ENCODE measurements at places on chromosomes 5 and 9.

GRCh38 chr9:21428235-21428634 is 12.0 kb upstream of the IFNA1 start:
- no peak for DNase-seq

DNA sequence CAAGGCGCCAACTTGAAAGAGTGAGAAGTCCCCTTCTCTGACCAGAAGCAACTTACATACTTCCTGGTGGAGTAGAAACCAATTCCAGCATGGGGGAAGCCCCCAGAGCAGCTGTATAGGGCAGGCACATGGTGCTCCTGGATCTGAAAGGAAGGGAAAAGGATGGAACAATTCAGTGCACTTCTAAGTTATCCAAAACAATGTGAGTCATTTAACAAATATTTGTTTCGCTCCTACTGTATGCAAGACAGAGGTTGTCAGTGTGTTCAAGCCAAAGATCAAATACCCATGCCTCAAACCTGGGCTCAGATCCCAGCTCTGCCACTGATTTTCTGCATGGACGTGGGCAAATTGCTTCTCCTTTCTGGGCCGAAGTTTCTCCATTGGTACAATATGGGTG is 67.1 kb downstream of the LHX2 start:
- DNase-seq, result no peak

- DNase-seq, result no peak
Measured at GRCh38 chr5:15238006-15238405, 262.0 kb upstream of the FBXL7 start.

GRCh38 chr5:114726131-114726530 is 364.3 kb downstream of the KCNN2 start:
- no peak for DNase-seq

DNA sequence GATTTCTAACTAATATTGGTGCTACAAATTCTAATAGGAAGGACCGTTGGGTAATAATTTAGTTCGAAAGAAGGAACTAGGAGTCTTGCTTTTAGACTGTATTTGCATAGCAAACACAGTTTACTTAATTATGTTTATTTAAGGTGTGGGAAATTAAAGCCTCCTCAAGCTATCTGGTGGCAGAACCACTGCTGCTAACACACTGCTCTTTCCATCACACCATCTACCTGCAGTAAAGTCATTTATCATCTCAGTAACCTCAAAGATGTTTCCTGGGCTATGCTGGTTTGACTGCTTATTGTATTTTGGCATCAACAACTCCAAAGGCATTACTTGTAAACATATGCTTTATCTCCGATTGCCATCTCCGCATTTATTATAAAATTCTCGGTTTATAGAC is 114.3 kb downstream of the DEPDC1B start:
- DNase-seq, result no peak

DNA sequence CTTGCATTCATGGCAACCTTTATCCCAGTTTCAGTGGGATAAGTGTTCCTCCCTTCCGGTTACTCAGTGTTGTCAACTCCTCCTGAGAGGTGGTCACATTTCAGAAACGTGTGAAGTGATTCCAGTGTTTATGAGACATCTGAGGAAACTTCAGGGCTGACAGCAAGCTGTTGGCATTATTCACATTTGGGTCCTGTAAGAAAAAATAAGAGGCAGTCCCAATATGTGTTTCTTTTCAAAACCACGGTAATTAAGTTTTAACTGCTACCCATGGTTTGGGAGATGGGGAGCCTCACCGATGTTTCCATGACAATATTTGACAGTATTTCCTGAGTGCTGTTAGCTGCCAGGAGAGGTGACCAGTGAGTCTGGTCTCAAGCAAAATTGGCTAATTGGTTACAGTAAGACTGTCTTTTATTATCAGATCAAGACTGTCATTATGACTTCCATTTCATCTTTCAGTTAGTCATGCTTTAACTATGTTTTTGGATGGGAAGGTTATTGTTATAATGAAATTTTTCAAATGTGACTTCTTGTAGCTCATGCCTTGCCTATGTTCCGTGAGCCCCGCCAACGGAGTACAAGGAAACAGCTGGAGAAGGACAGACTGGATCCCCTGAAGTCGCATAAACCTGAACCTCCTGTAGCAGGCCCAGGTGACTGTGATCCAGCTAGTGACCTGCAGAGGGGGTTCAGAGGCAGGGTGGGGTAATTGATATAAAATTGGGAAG is 115.3 kb downstream of the GDNF start:
- DNase-seq, result no peak

GRCh38 chr5:115709585-115709984 is 83.7 kb upstream of the TMED7 start:
- DNase-seq, result no peak

DNA sequence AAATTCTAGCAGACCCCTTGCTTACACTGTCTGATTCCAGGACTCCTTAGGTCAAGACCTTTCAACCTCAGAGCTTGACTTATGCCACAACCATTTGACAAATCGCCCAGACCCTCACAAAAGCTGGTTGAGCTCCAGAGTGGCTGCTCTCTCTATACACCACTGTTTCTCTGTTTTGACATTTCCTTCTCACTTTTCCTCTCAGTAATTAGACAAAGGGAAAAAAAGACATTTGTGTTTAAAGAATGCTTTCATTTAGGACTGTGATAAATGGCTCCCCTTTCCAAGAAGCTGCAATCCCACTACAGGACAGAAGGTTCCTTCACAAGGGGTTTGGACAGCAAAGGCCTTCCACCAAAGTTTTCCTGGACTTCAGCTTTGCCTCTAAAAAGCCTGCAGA is 601.3 kb downstream of the NR2F1-AS1 start:
- no peak for DNase-seq

DNA sequence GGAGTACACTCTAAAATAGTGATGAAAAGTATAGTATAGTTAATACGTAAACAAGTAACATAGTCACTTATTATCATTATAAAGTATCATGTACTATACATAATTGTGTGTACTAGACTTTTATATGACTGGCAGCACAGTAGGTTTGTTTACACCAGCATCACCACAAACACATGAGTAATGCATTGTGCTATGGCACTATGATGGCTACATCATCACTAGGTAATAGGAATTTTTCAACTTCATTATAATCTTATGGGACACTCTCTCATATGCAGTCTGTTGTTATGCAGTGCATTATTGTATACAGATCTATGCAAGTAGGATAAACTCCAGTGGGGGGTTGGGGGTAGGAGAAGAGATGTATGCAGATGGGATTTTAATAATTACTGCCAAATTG is 52.7 kb upstream of the ELL2 start:
- no peak for DNase-seq

- DNase-seq, result no peak
Measured at GRCh38 chr9:77257275-77257674, 79.9 kb downstream of the VPS13A start.

DNA sequence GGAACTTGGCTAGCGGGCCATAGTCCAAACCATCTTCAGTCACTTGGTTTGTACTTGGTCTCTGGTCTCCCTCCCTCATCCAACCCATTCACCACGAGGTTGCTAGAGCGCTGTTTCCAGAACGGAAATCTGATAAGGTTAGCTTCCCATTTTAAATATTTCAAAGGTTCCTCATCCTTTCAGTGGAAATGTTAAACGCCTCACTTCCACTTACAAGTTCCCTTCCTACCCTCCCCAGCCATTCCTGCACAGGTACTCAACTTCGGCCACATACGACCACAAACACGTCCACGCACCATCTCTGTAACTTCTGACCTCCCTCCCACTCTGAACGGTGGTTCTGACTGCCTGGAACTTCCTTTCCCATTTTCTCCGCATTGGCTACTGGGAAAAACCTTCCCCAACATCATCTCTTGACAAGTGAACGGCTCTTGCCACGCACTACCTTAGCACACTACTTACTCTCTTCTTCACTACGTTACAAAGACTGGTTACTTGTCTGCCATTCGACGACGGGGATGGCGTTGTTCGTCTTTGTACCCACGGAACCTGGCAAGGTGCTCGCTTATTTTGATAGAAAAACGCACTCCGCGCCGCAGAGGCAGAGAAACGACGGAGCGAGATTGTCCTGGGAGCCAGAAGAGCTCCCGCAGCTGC is 629 bp downstream of the CCNH start:
- peak; percentile 46 for DNase-seq

- no peak for DNase-seq
Measured at GRCh38 chr5:93364378-93364777, 216.6 kb downstream of the NR2F1-AS1 start.
